ENCODE measurements at places on chromosomes 2 and 18. TPM values are rescaled to one million over a fixed set of nuclear protein-coding genes. Genes with fewer than 3 reads are reported as not detected.

ATRAID gene
- total RNA-seq = 92.1 TPM

DNA sequence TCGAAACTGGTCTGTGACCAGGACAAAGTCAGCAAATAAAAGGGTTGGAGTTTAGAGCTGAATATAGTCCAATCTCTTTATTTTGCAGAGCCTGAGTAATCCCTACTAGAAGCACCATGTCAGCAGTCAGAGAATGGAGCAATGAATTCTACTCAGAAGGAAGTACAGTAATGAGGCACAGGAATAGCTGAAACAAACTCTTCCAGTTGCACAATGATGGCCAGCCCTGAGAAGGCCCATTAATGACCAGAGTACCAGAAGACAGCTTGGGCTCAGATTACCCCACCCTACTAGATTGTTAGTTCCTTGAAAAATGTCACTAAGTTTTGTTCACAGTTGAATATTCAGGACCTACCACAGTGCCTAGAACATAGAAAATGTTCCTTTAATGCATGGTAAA lies 40.3 kb upstream of the SCG2 start:
- DNase-seq = no peak

DNA sequence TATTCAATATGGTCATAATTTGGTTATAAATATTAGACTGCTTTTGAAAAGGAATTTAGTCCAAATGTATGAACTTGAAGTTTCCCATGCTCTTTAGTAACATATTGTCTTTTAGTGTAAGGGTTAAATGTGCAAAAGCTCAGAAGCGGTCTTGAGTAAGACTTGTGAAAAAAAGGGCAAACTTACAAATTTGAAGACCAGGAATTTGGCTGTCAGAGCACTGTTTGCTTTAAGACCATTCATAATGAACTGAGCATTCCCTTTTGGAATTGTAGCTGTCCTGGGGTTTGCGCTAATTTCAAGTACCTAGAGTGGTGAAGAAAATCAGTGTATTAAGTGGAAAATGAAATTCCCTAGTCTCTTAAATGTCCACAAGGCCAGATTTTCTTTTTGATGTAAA lies 6.9 kb upstream of the ZEB2 start:
- DNase-seq = no peak

- no peak for DNase-seq
These were observed 11.8 kb downstream of the C2orf69 start for GRCh38 chr2:199922856-199923255.

DNA sequence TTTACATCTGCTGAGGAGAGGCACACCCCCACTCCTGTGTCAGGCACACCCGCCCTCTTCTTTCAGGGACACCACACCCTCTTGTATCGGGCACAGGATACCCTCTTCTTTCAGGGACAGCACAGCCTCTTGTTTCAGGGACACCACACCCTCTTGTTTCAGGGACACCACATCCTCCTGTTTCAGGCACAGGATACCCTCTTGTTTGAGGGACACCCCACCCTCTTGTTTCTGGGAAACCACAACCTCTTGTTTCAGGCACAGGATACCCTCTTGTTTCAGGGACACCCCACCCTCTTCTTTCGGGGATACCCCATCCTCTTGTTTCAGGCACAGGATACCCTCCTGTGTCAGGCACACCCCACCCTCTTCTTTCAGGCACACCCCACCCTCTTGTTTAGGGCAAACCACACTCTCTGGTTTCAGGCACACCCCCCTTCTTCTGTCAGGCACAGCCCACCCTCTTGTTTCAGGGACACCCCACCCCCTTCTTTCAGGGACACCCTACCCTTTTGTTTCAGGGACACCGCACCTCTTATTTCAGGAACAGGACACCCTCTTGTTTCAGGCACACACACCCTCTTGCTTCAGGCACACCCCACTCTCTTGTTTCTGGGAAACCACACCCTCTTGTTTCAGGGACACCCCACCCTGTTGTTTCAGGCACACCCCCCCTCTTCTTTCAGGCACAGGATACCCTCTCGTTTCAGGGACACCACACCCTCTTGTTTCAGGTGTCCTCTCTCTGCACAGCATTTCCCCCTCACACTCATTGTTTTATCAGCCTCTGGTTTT lies 96.2 kb downstream of the TPO start:
- peak; percentile 25 for DNase-seq

CCDC93 gene
- total RNA-seq = 44.2 TPM

DNA sequence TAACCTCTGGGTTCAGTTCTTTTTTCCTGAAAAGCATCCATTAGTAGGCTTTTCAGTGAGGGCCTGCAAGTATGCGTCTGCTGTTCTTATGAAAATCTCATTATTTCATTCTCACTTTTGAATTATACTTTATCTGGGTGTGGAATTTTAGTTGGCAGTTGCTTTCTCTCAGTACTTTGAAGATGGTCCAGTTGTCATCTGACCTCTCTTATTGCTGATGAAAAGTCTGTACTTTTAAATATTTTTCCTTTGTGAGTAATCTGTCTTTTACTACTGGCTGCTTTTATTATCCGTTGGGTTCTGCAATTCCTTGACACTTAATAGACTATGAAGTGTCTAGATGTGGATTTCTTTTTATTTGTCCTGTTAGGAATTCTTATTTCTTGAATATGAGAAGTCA lies 307.8 kb downstream of the CYP26B1 start:
- no peak for DNase-seq

- DNase-seq = no peak
These were observed 100.1 kb upstream of the MAP4K3 start for GRCh38 chr2:39537150-39537549.

SERPINB13 gene
- total RNA-seq = not detected

GRCh38 chr2:230097424-230097823 lies 28.7 kb upstream of the SLC16A14 start:
- no peak for DNase-seq

C1GALT1C1L gene
- 0.49 TPM for total RNA-seq

CPS1 gene
- total RNA-seq = 6.9 TPM

GRCh38 chr2:25899404-25899970 lies 21.2 kb upstream of the ASXL2 start:
- DNase-seq = no peak

- no peak for DNase-seq
These were observed 33.4 kb downstream of the OSBPL1A start for GRCh38 chr18:24364177-24364576.

GRCh38 chr18:22332590-22332989 lies 85.1 kb downstream of the CTAGE1 start:
- DNase-seq = no peak

SGPP2 gene
- 0.53 TPM for total RNA-seq

SPC25 gene
- 0.36 TPM for total RNA-seq

- no peak for DNase-seq
These were observed 71.2 kb downstream of the TGFA start for GRCh38 chr2:70482401-70482800.

FOXI3 gene
- total RNA-seq = not detected

DNA sequence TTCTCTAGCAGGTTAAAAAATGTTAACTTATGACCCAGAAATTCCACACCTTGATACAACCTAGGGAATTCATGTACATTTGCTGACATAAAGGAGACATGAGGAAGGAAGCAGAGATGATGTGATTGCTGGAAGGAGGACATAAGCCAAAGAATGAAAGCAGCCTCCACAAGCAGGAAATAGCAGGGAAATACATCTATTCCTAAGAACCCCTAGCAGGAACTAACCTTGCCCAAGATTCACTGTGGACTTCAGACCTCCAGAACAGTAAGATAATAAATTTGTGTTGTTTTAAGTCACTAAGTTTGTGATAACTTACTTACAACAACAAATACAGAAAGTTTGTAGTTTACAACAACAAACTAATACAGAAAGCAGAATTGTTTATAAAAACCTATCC lies 4.6 kb upstream of the DSG4 start:
- no peak for DNase-seq
